ENCODE measurements at places on chromosomes 5 and 9.

- DNase-seq: peak; percentile 80
Measured at GRCh38 chr5:140039561-140039960, 3.5 kb downstream of the NRG2 start.

GRCh38 chr5:39485079-39485478, 60.3 kb upstream of the DAB2 start:
- no peak for DNase-seq

DNA sequence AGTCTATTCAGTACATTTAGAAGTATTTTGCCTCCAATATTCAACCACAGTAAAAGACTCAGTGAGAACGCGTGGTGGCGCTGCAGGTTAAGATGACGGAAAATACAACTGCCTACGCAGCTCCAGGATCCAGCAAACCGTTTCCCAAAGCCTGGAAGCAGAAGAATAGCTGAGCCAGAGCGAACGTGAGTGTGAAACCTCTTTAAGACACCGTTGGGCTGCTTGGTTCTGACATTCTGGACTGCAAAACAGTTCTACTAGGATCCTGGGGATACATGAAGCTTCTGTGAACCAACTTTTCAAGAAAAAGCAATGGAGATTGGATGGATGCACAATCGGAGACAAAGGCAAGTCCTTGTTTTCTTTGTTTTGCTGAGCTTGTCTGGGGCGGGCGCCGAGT, at the start of gene PCDHB16:
PCDHB16 (plus strand) TSS at position 140 of the 400 bp plus-strand sequence; CDS start at position 313, 173 bp downstream.
- DNase-seq: no peak

- DNase-seq: no peak
Measured at GRCh38 chr9:77440057-77440456, 208.1 kb downstream of the GNA14 start.

- no peak for DNase-seq
Measured at GRCh38 chr5:81017320-81017719, 57.2 kb downstream of the RASGRF2 start.

DNA sequence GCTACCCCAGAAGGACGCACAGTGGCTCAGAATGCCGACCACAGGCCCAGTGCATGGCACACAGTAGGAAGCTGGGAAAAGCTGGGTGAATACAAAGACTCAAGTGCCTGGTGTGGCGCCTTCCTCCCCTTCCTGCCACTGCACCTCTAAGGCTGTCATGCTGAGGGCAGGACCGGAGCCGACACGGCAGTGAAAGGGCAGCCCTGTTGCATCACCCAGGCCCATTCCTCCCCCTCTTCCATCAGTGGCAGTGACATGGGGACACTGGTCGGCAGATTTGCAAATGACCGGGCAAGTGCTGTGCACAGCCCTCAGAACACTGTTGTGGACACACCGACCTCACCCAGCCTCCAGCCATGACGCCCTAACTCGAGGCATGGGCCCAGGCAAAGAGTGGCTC, 84.0 kb downstream of the STK10 start:
- no peak for DNase-seq

GRCh38 chr5:102678267-102679058, 76.6 kb upstream of the PAM start:
- DNase-seq: no peak

GRCh38 chr5:172315587-172316493, 32.3 kb upstream of the UBTD2 start:
- DNase-seq: no peak

- DNase-seq: no peak
Measured at GRCh38 chr5:145780982-145781381, 54.2 kb downstream of the PRELID2 start.

DNA sequence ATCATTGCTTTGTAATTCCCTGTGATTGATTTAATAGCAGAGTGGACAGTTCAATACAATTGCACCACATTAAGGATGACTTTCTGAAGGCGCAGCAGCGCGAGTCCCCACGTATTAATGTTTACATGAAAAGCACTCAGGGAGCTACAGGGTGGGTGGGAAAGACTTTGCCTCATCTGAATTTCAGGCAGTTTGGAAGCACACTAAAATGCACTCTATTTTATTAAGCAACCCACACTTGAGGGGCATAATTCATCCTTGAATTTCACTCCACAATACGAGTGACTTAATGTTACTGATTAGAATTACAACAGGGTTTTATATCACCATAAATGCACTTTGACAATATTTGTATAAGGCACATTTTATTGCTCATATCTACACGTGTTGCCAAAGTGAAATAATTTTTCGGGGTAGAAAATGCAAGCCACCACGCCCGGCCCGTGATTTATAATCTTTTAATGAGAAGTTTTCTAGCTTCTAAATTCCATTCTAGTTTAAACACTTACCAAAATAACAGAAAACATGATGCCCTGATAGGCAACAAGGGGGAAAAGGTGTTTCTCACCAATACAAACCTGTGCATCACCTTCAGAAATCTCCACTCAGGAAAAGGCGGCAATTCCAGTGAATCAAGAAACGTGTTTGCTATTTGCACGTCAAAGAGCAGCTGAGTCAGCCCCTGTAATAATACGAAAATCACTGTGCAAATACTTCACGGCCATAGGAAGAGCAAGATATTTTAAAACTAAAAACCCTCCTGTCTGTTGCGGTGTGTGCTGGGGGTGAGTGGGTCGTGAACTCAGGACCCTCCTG, 40.5 kb downstream of the IRX4 start:
- no peak for DNase-seq

DNA sequence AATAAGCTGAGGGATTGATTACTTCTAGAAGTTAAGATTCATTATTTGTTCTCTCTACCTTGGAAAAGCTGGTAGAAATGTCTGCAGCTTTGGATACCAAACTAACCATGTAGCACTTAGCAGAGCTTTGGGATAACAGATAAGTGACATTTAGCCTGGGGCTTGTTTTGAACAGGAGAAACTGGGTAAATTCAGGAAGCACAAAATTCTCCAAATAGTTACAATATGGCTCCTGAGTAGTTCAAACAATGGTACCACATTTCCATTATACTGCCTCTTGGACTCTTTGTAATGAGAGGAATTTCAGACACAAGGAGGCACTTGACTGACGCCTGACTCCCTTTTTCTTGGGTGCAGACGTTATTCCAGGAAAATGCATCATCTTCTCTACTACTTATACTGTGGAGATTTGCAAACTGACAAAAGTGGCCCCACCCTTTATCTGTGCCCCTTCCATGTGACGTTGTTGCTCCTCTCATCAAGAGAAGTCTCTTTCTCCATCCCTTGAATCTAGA, 22.5 kb downstream of the PRUNE2 start:
- DNase-seq: no peak

GRCh38 chr5:133232011-133232410, 180.2 kb downstream of the HSPA4 start:
- DNase-seq: peak; percentile 82

DNA sequence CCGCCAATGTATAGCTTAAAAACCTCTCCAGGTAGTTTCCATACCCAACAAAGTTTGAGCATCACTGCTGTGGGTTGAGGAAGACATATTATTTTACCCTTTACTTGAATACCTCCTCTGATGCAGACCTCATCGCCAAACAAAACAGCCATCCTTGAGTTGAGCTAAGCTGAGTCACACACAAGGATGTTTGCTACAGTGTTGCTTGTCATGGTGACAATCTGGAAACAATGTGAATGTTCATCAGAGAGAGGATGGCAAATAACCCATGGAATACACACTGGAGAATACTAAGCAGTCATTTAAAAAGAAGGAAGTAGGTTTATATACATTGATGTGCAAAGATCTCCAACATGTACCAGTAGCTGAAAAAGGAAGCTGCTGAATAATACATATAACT, 41.1 kb upstream of the TCF7 start:
- DNase-seq: peak; percentile 50

Measured in suppressor macrophage treated with lipopolysaccharide for 1 hour (primary cell).